ENCODE measurements at places on chromosomes 1 and 21.
A peak's percentile ranks its signal among the peaks of the same experiment; 100 is the strongest.

DNA sequence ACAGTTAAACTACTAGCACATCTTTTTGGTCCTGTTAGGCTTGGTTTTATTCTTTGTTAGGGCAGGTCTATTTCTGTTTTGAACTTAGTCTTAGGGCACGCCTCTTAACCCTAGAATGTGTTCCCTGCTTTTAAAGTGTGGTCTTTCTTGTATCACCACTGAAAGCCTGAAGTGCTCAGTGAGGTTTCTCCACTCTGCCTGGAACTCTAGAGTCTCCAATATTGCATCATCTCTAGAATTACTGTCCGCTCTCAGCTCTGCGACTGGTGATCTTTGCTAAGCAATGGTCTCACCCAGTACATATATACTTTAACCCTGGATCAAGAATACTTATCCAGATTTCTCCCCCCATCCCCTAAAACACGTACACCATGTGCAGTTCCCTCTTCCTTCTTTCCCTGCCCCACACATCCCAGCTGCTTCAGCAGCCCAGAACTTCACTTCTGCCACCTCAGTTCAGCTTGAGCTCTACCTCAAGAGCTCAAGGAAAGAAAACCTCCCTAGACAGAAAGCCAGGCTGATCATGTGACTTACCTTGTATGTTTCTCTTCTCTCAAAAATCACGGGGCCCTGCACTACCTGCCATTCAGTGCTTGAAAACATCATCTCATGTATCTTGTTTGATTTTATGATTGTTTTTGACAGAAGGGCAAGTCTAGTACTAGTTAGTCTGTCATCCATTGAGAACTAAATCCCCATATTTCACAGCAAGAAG lies 59.9 kb downstream of the TENT5C start:
- no peak for DNase-seq

DNA sequence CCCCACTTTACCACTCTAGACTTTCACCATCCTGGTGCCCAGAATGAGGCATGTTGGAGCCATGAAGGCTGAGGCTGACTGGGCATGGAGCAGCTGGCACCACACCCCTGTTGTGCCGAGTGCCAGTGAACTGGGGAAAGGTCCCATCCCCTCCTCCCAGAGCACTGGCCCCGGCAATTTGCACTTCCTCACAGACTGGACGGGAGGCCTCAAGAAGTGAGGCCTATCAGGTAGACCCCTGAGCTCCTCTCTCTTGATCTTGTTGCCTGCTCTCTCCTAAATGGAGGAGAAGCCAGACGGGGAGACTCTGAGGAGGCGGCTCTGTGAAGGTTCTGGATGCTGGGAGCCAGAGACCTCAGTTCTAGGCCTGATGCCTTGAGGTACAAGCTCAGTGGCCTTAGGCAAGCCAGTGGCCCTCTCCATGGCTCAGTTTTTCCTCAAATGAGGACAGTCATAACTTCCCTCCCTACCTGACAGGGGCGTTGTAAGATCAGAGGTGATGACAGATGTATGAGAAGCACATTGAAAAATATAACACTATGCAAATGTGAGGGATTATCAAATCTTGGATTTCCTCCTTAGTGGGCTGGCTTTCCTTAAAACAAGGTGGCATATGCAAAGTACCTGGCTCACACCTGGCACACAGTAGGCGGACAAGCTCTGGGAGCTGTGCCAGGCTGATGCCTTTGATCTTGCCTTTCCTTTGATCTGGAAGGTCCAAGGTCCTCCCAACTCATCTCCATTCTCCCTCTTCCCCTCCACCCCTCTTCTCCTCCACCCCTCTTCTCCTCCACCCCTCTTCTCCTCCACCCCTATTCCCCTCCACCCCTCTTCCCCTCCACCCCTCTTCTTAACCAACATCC lies 6.7 kb downstream of the GRHL3 start:
- no peak for DNase-seq

DNA sequence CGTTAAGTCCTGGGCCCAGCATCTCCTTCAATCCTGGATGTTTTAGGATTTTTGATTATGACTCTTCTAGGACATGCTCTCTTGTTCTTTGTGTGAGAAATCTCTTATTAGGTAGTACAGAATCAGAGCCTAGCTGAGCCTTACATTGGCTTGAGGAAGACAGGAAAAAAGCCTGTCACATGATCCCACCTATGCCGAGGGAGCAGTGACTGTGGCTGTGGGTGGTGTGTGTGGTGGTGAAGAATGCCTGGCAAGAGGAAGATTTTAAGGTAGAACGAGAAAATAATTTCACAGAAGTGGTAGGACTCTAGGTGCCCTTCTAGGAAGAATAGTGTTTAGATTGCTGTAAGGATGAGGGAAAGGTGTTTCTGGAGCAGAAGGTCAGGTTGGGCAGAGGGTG lies 449.5 kb upstream of the PROX1 start:
- no peak for DNase-seq

- peak; percentile 22 for DNase-seq
Measured at GRCh38 chr1:86704972-86705664, 742 bp downstream of the SH3GLB1 start.

GRCh38 chr1:179155615-179156014 lies 73.7 kb downstream of the TOR3A start:
- no peak for DNase-seq

DNA sequence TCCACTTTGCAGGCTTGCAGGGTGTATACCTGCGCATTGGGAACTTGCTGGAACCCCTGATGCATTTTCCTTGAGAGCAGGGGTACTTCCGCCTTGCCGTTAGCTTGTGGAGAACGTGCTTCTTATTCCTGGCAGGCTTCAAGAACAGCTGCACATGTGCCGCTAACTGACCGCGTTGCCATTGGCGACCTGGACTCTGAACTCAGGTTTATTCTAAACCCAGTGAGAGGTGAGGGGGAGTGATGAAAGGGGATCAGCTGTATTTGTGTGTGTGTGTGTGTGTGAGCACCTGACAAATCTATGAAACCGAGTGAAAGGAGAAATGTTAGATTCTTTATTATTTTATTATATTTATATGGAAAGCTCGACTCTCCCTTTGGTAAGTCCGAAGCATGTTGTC lies 128.6 kb downstream of the HUNK start:
- peak; percentile 26 for DNase-seq

DNA sequence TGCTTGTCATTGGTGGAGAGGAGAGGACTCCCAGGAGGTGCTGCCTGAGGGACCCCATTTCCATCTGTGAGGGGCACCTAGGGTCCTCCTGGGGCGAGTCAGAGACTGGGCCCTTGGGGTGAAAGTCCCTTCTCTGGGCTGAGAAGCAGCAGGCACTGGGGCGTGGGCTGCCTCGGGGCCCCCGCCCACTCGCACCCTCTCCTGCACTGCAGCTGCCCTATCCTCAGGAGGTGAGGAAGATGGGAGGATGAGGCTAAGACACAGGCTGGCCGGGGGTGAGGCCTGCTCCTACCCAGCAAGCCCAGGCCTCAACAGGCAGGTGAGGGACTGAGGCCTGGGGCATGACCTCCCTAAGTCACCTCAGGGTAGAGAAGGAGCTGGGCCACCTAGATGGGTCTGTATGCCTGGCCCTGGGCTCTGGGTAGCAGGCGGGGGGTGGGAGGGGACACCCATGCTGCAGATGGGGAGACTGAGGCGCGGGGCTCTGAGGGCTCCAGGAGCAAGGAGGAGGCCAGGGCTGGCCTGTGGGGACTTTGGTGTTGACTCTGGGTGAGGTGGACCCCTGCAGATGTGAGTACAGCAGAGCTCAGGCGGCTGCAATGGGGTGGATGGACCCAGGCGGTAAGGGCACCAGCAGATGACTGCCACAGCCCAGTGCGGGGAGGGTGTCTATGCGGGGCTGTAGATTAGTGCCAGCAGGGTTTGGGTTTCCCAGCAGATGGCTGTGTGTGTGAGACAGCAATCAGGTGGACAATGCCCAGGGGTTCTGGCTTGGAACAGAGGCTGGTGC lies 10.4 kb upstream of the ZNF669 start:
- DNase-seq = no peak
